Motor neuron (in vitro differentiated cells): ENCODE measurements at places on chromosomes 13 and 19.
A peak's percentile ranks its signal among the peaks of the same experiment; 100 is the strongest.

DNA sequence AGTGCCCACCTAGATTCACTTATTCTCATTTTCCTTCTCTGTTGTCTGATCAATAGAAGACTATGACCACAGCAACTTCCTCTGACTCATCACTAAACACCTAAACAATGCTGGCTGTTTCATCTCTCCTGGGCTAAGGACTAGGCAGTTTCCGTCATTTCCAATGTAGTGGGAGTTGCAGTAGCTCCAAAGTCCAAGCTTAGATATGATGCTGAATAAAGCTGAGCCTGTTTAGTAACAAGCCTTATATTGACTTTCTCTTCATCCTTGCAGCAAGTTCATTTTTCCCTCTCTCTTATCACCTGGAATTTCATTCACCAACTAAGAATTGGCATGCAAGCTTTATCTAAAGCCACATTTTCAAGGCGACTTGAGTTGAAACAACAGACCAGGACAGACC lies 53.5 kb upstream of the PCDH9 start:
- ATAC-seq, result no peak

DNA sequence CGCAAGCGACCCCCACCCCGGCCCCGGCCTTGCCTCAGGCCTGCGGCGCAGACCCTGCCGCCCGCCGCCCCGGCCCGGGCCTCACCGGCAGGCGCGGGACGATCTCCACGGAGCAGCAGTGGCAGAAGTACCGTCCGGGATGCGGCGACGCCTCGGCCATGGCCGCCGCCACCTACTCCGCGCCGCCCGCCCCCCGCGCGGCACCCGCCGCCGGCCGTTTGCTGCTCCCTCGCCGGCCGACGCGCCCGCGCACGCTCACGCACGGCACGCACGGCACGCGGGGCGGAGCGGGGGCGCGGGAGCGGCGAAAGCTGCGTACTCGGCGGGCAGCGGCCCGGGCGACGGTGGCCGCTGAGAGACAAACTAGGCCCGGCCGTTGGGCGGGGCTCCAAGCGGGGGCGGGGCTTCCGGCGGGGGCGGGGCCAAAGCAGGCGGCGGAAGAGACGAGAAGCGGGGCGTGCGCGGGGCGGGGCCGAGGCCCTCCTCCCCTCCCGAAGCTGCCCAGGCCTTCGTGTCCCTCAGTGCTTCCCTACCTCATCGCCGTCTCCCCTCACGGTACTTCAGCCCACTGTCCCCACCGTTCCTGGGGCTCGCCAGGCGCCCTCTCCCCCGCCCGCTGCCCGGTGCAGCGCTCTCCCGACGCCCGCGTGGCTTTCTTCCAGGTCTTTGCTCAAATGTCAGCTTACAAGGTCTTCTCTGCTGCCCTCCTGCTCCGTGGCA lies at the start of gene RNF126:
TSS of gene RNF126 (minus strand) at position 253 of the 720 bp plus-strand sequence. CDS start at position 160, 93 bp downstream.
- peak; percentile 77 for ATAC-seq

DNA sequence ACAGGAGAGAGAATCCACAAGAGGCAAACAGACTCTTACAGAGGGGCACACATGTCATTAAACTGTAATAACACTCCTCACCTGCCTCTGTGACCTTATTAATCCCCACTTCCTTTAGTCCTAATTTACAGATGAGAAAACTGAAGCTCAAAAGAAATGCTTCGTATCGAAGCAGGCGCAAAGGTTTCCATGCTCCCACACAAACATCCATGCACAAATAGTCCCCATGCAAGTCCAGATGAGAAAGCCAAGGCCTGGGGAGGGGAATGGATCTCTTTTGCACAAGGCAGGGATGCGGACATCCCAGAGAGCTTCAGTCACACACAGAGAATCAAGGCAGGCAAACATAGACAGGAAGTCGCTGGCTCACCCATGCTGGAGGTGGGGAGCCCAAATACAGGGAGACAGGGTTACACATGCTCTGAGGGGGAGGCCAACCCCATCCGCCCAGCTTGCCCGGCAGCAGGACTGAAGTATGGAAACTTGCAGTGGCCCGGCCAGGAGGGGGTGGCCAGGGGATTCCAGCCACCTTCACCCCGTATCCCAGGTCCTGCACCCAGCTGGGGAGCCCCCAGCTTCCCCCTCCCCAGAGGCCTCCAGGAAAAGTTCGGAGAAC lies 468 bp downstream of the S1PR5 start:
- no peak for ATAC-seq

- no peak for ATAC-seq
Observed at GRCh38 chr19:30362156-30362754, 9.9 kb upstream of the ZNF536 start.

DNA sequence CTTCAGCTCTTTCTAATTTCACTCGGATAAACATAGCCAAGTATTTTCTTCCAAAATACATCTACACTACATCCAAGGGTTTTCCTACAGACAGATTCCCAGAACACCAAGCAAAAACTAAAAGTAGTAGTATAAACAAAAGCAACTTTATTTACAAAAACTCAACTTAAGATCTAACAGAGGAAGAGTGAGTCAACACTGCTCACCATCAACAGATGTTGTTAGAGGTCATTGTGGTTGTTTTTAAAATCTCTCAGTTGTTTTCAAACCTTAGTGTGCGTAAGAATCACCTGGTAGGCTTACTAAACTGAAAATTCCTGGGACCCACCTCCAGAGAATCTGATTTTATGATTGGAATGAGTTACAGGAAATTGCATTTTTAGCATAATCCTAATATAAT lies 631.7 kb upstream of the SGCG start:
- ATAC-seq, result no peak

DNA sequence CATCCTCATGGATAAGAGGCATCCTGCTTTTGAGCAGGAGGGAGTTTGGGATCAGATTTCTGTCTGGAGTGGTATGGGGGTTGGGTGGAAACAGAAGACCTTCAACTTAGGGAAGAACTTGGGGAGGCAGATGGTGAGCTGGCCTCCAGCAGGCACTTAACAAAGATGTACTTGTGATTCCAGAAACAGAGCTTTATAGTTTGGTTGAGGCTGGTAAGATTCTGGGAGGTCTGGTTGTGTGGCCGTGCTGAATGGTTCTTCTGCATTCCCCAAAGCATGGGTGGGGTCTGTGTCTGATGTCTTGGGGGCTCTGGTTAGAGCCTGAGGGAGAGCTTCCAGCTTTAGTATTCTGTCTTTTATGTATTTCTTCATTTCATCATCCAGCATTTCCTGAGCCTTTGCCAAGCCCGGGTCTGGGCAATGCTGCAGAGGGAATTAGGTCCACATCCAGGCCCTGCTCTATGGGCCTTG lies 4.8 kb downstream of the MEGF8 start:
- ATAC-seq, result no peak

- ATAC-seq, result no peak
Observed at GRCh38 chr13:40895227-40896184, 106.1 kb downstream of the SLC25A15 start.

GRCh38 chr19:5825178-5825577 lies 14.3 kb downstream of the FUT6 start:
- no peak for ATAC-seq

GRCh38 chr19:47729468-47729798 lies 15.9 kb upstream of the NOP53 start:
- ATAC-seq, result peak; percentile 82

GRCh38 chr19:41597600-41598041 lies 21.7 kb downstream of the CEACAM21 start:
- peak; percentile 66 for ATAC-seq

DNA sequence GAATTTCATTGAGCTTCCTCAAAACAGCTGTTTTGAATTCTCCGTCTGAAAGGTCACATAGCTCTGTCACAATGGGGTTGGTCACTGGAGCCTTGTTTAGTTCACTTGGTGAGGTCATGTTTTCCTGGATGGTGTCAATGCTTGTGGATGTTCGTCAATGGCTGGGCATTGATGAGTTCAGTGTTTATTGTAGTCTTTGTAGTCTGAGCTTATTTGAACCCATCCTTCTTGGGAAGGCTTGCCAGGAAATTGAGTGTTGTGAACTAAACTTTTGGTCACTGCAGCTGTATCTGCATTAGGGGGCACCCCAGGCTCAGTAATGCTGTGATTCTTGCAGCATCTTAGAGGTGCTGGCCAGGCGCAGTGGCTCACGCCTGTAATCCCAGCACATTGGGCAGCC lies 22.0 kb downstream of the BLOC1S3 start:
- ATAC-seq, result peak; percentile 74

DNA sequence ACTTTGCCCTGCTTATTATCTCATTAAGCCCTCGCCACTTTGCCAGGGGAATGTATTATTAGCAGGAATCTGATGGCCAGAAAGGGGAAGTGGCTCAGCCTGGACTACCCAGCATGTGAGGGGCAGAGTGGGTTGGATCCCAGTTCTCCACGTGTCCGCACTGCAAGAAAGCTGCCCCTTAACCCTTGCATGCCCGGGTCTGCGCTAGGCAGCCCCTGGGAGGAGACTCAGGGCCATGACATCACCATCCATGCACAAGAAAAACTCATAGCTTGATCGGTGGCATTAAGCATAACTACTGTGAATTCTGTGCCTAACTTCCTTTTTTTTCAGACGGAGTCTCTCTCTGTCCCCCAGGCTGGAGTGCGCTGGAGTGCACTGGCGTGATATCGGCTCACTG lies 8.9 kb downstream of the CACNG8 start:
- ATAC-seq, result no peak

- no peak for ATAC-seq
Observed at GRCh38 chr13:51550151-51550550, 34.1 kb upstream of the WDFY2 start.

GRCh38 chr13:100561599-100562204 lies 26.9 kb downstream of the GGACT start:
- ATAC-seq, result no peak

DNA sequence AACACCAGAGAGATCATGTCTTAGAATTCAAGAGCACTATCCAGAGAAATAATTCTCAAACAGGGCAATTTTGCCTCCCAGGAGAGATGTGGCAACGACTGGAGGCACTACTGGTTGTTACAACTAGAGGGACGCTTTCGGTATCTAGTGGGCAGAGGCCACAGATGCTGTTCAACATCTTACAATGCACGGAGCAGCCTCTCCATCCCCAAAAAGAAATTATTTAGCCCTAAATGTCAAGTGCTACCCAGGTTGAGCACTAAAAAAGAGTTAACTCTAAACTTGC lies 78.6 kb downstream of the ABCC4 start:
- no peak for ATAC-seq

DNA sequence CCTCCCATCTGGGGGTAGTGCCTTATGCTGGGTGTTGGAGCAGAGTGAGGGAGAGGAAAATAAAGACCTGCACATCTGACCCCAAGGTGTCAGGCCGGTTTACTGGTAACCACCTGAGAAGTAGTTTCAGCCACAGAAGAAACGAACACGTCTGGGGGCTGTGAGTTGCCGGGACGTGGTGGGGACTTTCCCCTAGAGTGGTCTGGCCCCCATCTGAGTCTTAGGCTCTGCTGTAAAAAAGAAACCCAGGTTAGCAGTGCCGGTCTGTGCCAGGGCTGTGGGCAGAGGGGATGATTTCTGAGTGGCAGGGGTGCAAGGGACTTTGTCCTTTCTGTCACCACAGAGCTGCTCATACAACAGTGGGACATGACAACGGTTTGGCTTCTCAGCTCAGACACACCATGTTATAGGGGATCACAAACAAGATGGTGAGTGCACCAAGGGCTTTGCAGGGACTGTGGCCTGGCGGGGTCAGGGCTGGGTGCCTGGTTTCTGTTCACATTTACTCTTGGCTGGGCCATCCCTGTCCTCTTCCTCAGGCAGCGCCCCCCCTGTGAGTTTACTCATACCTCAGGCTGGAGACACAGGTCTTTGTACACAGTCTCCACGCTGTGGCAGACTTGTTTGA lies 9.0 kb downstream of the GCDH start:
- ATAC-seq, result no peak

DNA sequence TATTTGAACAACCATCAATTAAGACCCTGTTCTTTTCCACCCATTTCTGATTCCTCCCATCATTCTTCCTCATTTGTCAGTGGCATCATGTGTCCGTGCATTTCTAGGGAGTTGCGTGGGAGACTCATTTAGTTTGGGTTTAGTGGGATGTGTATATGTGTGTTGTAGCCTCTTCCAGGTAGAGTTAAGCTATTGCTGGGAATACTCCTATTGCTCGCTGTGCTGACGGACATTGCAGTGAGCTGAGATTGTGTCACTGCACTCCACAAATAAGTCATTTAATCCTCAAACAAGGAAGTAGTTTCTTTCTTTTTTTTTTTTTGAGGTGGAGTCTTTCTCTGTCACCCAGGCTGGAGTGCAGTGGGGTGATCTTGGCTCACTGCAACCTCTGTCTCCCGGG lies 42.2 kb upstream of the RCBTB2 start:
- ATAC-seq, result no peak

- no peak for ATAC-seq
Observed at GRCh38 chr13:56864451-56864850, 276.3 kb upstream of the PRR20A start.

- ATAC-seq, result no peak
Observed at GRCh38 chr19:29923653-29924052, 18.4 kb upstream of the URI1 start.

DNA sequence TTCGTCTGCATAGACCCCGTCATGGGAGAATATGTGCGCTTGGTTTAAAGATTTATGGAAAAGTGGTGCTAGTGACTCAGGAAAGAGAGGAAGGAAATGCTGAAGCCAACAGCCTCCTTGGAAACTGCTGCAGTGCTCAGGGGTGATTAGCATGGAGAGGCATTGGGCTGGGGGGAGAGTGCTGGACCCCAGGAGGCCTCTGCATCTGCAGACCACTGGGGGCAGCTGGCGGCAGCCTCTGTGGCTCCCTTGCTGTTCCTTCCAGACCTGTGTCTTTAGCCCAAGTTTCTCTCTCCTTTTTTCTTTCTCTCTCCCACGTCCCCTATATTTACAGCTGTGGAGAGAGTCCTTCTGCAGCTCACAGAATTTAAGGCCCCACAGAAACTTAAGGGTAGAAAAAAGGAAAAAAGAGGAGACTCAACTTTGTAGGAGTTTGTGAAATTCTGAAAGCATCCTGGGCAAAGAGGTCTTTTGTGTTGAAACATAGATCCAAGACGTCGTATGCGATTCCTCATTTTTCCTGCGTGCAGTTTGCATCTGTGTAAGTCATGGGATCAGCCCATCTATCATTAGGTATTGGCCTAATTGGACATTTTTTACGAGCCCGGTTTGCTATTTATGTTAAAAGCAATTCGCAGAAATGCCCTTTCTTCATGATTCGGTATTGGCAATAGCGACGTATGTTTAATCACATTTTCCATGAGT lies 116.2 kb upstream of the ZNF536 start:
- ATAC-seq, result no peak

DNA sequence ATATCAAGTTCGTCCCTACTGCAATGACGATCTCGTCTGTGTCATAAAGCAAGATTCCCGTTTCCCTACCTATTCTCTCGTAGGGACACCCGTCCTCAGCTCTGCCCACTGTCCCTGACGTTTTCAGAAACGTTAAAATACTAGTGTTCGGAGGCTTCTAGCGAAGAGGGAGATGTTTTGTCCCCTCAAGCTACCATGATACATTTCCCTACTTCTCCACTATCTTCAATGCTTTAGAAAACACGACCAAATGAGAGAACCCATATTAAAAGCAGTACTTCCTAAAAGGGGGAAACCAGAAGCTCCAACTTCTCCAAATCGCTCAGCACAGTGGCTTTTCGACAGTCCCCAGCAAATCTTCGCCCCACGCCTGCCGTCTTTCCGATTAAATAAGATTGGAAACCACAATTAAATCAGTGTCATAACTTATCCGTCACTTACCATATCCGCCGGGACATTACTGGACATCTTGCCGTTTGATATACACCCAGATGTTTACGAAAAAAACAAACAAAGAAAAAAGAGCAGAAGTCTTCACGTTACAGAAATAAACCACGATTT lies 1.3 kb downstream of the UBL3 start:
- no peak for ATAC-seq

- ATAC-seq, result peak; percentile 70
Observed at GRCh38 chr19:4914736-4915501, 5.6 kb downstream of the UHRF1 start.
